Mesenchymal stem cell (in vitro differentiated cells and primary cell): ENCODE measurements at places on chromosomes 3 and 15.

DNA sequence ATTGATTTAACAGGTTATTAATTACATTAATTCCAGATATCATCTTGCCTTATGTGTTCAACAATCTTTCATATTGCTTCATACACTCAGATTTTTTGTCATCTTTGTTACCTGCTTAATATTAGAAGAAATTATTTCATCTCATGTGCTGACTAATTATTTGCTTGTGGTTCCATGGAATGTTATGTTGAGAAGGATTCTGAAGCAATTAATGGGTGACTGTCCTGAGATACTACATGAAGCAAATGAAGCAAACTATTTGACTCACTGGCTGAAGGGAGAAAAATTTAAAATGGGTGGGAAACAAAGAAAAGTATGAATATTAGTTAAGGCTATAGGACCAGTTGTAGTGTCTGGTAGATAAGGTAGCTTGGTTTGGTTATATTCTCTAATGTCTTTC, 443.8 kb upstream of the EPHA6 start:
- no peak for DNase-seq

- DNase-seq, result no peak
Observed at GRCh38 chr3:66010739-66011655, 27.7 kb downstream of the MAGI1 start.

DNA sequence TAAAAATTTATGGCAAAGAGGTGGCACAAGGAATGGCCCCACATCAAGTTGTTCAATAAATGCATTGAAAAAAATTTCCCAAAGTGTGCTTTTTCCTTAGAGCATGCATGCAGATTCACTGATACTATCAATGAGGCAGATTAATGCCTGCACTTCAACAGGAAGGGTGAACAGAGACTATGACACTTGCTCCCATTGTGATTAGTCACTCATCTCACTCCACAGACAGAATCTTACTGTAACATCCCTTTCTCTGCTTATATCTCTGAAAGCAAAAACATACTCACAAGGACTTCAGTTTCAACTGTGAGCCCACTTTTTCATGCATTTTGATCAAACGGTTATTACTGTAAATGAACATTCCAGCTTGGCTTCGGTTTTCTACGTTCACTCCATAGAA, 60.9 kb downstream of the MORC1 start:
- no peak for DNase-seq

GRCh38 chr15:99442252-99442897, 123.4 kb upstream of the MEF2A start:
- DNase-seq, result peak; percentile 87

- peak; percentile 18 for DNase-seq
Observed at GRCh38 chr3:28575746-28576613, 227.4 kb upstream of the AZI2 start.

DNA sequence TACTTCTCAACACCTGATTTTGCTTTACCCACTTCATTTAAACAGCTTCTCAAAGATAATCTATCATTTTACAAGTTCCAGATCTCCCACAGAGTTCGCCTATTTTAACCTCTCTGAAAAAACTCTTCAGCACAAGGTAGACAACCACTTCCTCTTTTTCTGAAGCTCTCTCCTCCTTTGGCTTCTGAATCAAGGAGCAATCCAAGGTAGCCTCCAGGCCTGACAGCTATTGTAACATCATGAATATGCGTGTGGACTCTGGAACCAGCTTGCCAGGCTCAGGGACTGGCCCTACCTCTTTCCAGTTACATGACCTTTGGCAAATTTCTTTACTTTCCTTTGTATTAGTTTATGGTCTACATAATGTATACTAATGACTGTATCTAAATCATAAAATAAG, 405.9 kb upstream of the ZNF385D start:
- no peak for DNase-seq

DNA sequence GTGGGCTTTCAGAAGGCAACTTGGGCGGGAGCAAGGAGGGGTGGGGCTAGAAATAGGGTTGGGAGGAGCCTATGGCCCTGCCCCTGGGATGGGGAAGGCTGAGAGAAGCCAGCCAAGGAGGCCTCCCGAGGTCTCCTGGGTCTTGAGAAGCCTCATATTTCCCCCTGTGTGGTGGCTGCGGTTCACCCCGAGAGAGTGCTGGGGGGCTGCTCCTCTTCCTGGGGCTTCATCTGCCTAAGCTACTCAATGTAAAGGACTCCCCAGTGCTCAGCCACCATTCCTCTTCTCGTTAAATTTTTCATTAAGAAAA, 174.3 kb downstream of the SMAD6 start:
- no peak for DNase-seq

DNA sequence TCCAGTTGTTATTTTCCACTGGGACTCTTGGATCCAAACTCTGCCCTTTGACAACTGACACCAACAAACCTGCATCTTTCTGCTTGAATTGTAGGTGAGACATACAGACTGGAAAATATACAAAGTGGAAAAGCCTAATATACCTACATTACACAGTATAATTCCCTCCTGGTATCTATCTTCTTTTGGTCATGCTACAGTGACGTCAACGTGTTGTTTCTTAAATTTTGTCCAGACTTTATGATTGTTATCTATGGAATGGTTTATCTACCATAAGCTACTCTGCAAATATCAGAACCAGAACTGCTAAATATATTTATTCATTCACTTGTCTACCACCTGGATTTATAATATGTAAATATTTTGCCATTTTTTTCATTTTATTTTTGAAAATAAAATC, 264.3 kb upstream of the ZPLD1 start:
- no peak for DNase-seq

DNA sequence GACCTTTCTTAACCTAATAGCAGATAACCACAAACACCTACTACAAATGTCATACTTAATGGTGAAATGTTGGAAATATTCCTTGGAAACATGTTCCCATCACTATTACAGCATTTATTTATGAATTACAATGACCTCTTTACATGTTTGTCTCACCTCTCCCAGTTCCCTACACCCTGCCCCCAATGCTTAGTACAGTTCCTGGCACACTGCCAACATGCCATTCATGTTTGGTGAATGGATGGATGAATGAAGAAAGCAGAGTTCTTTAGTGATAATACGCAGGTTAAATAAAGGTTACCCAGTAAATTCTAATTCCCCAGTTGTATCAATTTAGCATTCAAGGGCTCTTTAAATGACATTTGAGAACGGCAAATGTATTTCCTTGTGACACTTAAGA, 259.9 kb upstream of the ATP11B start:
- no peak for DNase-seq

- DNase-seq, result no peak
Observed at GRCh38 chr3:151863611-151864010, 9.8 kb upstream of the SUCNR1 start.

- DNase-seq, result no peak
Observed at GRCh38 chr3:46468753-46469600, 4.3 kb upstream of the LTF start.

DNA sequence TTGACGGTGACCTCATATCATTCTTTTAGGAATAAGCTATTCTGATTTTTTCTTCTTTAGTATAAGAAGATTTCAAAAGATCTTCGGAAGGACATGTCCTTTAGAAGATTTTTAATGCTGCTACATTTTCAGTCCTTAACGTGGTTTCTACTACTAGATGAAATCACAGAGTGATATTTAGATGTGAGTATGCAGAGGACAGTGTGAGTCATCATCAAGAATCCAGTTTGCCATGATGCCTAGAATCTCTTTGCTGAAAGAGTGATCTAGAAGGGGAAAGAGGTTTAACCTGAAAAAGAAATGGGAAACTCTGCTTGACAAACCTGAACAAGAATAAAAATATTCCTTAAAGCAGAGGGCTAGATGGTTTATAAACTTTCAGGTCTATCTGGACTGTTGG, 43.2 kb downstream of the SLC7A14 start:
- DNase-seq, result no peak

GRCh38 chr3:119559441-119559963, at the start of gene CD80:
Gene CD80, minus strand, starts transcription at chr3:119559614. Its CDS starts 1,886 bp downstream, at chr3:119557728.
- peak; percentile 46 for DNase-seq

- DNase-seq, result no peak
Observed at GRCh38 chr15:63908991-63909390, 75.2 kb upstream of the HERC1 start.

- no peak for DNase-seq
Observed at GRCh38 chr3:54827776-54828175, 100.1 kb downstream of the LRTM1 start.

DNA sequence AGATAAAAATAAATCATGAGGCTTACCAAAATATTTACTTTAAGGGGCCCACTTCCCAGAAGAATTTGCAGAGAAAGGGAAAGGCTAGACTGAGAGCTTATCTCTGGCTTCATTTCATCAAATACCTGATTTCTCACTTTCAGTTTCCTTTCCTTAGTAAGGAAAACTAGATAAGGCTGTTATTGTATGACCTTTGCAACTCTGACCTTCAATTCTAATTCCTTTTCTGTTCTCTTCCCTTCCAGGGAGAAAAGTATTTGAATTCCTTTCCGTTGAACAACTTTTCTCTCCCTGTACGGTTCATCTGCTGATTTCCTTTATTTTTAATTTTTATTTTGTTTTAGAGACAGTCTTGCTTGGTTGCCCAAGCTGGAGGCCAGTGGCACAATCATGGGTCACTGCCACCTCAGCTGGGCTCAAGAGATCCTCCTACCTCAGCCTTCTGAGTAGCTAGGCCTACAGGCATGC, 7.1 kb upstream of the PXK start:
- peak; percentile 52 for DNase-seq

DNA sequence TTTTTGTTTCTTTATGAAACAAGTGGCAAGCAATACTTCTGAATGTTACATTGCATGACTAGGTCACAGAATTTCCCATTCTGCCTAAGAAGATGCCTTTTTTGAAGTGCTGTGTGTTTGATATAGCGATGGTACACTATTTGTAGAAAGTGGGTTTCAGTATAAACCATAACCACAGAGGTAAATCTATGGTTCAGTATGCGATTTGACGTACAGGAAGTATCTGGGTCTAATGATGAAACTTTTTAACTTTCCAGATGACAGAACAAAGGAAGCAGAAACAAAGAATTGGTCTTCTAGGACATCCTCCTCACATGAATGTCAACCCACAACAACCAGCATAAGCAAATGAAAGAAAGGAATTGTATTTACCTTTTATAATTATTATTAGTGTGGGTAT, 133.4 kb upstream of the BHLHE40 start:
- DNase-seq, result no peak

DNA sequence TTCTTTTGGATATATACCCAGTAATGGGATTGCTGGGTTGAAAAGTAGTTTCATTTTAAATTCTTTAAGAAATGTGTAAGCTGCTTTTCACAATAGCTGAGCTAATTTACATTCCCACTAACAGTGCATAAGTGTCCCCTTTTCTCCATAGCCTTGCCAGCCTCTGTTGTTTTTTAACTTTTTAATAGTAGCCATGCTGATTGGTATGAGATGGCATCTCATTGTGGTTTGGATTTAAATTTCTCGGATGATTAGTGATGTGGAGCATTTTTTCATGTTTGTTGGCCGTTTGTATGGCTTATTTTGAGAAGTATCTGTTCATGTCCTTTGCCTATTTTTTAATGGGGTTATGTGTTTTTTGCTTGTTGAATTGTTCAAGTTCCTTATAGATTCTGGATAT, 444.3 kb upstream of the ATP11B start:
- DNase-seq, result no peak

- no peak for DNase-seq
Observed at GRCh38 chr15:43519196-43519595, 1.8 kb downstream of the MAP1A start.

DNA sequence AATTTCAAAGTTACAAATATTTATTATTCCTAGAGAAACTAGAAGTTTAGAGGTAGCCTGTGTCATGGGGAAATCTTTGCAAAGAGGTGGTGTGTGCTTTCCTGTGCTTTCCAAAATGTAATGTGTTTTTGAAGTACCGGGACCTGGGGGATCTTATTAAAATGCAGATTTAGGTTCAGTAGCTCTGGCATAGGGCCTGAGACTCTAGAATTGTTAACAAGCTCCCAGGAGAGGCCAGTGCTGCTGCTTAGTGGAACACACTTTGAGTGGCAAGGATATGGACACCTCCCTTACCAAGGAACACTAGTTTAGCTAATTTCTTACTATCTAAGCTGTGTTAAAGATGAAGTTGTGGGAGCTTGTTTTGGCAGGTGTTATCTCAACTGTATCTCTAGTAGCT, 428.9 kb downstream of the VGLL3 start:
- no peak for DNase-seq

DNA sequence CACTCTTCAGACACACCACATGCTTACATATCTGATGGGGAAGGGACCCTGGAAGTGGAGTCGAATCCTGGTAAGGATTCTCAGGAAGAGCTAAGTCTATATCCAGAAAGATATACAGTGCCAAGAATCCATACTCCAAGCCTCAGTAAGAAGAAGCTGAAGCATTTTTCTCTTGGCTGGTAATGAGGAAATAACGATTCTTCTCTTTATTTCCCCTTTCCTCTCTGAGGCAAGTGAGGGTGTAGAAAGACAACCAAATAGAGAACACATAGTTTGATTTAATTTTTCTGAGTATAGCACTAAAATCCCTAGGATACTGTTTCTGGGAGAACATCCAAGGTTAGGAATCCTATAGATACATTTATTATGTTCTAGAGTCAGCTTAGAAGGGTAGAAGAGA, 857.3 kb downstream of the TUSC7 start:
- DNase-seq, result no peak

- DNase-seq, result no peak
Observed at GRCh38 chr3:125006291-125006731, 49.5 kb downstream of the HEG1 start.

DNA sequence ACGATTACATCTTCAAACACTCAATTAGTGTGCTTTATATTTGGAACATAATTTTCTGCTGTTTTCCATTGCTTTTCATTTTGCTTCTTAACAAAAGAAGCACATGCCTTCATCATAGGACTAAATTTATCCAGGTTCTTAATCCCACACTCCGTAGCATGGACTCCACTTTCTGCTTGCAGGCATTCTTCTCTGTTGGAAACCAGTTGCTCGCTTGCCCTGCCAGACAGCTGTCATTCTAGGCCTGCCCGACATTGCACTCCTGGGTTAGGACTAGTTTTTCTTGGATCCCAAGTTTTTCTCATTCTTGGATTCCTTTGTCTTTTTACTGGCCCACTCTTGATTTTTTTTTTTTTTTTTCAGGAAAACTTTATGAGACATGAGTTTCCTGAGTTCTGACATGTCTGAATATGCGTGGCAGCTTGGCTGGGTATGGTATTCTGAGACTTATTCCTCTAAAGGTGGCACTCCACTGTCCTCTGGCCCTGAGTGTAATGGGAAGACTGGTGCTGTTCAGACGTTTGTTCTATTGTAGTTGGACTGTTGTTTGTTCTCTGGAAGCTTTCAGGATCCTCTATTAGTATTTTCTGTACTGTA, 6.3 kb upstream of the ATP1B3 start:
- DNase-seq, result no peak

GRCh38 chr15:68326711-68327354, 49.3 kb downstream of the FEM1B start:
- no peak for DNase-seq

GRCh38 chr15:78234515-78235040, at the start of gene ACSBG1:
Gene ACSBG1, minus strand, starts transcription at chr15:78234565. Its CDS starts 64 bp downstream, at chr15:78234501.
- DNase-seq, result no peak
